Adrenal gland (tissue), 19 donors: ENCODE measurements at places on chromosomes 16 and 17. TPM values are rescaled to one million over a fixed set of nuclear protein-coding genes. Genes with fewer than 3 reads are reported as not detected.

GRCh38 chr16:88058136-88058535 is 106.9 kb downstream of the BANP start:
- DNase-seq, result no peak

DNA sequence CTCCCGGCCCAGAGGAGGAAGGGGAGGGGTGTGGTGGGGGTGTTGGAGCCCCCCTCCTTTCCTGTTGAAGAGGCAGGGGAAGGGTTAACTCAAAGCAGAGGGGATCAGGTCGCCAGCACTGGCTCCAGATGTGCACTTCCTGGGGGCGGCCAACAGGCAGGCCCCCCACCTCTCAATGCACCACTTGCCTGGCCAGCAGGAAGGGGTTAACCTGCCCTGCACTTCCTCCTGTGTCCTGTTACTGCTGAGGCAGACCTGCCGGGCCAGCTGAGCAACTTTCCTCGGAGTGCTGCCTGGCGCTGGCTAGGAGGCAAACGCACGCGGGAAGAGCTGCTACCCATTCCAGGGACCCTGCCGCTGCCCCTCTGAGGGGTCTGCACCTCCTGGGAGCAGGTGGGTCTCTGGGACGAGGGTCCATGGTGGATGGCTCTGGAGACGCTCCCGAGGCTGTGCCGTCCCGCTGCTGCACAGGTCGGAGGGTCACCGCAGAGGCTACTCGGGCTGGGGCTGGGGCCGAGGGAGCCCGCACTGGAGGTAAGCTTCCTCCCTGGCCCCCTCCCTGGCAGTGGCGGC is at the start of gene EPN3:
EPN3 (plus strand) TSS at position 284 of the 573 bp plus-strand sequence. CDS start 3,822 bp downstream, outside the sequence.
- peak; percentile 59 for DNase-seq

DNA sequence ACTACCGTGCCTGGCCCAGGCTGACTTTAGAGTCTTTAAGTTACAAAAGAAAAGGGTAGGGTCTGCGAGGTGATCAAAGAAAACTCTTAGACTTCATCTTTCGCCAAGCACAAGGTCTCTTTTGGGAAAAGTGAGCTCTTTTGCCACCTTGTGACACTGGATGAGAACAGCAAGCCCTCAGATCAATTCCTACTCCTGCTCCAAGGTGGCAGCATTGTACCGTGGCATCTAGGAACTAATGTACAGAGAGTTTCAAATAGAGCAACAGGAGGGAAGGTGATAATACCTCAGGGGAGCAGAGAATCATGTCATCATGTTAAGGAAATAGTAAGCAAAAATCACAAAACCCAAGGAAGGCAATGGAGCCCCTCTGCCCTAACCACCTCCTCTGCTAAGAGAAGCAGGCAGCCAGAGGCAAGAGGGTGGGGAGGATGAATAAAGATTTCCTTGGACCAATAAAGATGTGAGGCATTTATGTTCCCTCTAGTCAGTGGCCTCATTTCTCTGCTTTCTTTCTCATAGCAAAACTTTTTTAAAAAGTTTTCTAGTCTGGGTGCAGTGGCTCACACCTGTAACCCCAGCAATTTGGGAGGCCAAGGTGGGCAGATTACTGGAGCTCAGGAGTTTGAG is 2.1 kb upstream of the C17orf78 start:
- DNase-seq, result peak; percentile 78

DNA sequence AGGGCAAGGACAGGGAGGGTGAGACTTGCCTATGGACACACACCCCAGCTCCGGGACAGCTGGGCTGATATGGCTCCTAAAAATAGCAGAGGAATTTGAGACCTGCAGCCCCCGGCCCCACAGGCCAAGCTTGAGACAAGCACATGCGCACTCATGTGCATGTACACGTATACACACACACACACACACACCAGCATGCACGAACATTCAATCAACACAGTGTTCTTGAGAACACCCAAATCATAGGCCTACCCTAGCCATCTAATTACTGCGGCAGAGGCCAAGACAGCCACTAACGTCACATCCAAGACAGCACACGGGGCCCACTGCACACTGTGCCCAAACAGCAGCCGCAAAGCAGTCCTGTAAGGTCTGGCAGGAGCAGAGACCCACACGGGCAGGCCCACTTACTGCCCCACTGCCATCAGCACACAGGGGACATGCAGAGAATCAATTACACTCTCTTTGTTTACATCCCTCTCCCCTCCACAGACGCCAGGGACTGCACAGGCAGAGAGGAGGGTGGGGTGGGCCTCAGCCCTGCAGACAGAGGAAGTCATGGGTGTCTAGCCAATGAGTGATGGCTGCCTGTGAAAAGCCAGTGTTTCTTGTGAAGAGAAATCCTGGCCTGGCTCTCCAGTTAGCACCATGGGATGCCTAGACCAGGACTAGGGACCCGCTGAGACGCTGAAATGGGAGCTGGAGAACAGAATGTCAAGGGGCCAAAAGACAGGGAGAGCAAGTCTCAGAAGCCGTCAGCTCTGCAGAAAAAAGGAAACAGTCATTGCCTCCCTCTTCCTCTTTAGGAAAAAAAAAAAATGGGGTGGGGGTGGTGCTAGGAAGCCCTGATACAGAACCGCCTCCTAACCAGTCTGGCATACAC is 39.3 kb downstream of the MYO18A start:
- DNase-seq, result no peak

DNA sequence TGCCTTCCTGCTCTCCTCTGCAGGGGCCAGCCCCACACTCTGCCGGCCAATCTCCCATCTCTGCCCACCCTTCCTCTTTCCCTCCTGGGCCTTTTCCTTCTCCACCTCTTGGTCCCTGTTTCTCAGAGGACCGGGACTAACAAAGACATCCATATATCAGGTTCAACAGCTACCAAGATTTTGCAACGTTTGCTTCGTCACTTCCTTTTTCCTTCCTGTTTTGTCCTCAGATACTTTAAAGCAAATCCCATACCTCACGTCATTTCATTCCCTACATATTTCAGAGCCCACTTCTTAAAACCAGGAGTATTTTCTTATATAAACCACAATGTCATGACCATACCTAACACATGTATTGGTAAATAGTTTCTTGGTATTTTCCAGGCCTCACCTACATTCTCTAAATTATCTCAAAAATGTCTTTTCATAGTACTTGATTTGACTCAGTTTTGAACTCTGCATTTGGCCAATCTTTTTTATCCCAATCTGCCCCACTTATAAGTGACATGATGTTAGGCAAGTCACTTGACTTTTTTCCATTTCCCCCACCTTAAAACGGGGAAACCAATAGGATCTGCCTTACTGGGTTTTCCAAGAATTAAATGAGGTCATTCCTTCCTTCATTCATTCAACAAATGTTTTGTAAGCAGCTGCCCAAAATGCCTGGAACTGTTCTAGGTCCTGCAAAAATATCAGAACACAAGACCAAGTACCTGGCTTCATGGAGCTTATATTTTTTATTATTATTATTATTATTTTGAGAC is 7.2 kb upstream of the USP10 start:
- no peak for DNase-seq

DNA sequence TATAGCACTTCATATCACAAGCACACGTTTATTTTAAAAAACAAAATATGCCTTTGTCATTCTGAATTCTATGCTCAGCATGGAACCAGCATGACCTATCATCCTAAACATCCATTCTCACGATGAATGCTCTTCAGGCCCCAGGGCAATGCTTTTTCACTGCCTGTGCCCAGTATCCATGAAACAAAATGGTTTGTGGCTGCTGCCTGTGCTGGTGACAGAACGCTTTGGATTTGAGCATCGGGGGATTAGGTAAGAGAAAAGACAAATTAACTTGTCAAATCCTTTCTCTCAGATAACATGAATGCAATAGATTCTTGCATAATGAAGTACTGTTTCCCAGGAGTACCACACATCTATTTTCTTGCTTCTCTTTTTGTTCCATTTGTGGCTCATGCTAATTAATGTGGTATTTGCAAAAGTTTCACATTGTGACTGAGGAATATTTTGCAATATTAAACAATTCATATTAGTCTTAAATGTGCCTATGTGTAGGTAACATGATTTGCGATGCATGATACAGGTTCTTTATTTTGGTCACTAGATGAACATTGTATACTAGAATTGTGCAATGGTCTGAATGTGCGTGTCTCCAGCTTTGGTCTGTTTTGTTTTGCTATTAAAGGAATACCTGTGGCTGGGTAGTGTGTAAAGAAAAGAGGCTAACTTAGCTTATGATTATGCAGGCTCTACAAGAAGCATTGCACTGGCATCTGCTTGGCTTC is 25.8 kb upstream of the SRSF1 start:
- no peak for DNase-seq

DNA sequence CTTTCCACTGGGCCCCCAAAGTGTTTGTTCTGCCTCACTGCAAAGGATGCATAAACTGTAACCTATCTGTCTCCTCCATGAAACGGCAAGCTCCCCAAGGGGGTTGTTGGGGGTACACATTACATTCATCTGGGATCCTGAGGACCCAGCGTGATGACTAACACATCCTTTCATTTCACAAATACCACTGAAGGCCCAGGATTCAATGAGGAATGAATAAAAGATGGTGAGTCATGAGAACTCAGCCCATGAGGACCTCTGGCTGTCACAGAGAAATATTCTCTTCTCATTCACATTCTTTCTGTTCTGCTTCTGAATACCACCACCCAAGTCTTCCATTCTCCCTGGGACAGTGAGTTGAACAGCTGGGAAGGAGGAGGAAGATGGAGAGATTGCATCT is 149.8 kb downstream of the RBFOX3 start:
- no peak for DNase-seq

DNA sequence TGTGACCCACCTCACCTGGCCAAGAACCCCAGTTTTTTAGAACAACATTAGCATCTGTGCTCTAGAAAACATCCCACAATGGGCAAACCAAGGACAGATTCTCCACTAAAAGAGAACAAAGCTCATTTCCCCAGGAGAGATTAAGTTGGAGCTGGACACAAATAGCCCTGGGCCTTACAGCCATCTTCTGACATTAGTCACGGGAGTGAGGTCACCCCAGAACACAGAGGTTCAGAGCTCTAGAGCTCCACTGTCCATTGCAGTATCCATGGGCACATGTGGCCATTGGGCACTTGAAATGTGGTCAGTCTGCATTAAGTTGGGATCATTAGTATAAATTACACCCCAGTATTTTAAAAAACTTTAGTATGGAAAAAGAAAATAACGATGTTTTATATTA is 47.6 kb upstream of the RBBP6 start:
- no peak for DNase-seq

GRCh38 chr17:77036841-77037381 is 103.9 kb upstream of the SEC14L1 start:
- DNase-seq, result no peak

DNA sequence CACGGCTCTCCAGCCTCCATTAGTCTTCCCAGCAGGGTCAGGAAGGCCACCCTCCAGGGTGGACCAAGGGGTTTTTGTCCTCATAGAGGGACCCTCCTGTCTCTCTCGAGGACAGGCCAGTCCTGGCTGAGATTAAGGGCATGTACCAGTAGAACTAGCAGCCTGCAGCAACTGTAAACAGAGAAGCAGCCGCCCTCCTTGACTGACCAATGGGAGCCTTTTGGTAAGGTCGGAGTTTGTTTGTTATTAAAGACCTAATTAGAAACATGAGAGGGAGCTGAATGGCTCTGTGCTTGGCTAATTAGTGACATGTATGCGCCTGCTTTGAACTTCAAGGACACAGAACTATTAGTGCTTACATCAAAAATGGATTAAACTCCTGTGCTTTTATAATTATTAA is 80.0 kb downstream of the CCDC182 start:
- DNase-seq, result peak; percentile 25

DNA sequence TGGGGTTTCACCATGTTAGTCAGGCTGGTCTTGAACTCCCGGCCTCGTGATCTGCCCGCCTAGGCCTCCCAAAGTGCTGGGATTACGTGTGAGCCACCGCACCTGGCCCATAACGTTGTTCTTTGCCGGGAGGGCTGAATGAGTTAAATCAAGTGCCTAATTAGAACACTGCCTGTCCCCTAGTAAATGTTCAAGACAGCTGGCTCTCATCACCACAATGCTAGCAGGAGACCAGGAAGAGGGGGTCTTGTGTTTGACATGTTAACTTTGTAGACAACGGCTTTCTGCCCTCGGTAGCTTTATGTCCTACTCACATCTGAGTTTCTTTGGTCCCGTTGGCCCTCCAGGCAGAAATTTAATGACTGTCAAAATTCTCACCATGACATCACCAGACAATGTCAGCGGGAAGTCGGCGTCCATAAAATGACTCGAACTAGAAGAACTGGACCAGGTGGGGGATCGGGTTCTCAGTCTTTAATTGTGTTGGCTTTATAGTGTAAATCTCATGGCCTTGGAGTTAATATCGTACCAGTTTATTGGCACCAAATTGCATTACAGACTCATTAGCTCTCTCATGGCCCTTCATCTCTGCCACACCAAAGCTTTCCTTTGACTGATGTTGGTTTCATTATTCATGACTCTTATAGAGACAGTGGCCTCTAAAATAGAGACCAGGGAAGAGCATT is 11.4 kb upstream of the ITPRIPL2 start:
- no peak for DNase-seq

DNA sequence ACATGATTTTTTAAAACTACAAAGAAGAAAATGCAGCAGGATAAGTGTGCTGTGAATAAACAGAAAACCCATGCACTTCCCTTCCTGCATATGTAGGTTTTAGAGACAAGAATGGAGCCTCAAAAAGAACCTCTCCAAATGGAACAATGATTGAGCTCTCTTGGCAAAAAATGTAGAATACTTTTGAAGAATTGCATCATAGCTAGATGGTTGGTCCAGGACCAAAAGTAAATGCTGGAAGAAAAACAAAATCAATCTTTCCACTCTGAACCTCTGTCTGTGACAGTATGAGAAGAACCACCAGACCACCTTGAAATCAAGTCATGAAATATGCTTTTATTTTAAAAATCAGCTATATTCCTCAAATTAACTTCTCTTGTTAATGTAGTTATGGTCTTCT is 17.5 kb downstream of the HELZ start:
- DNase-seq, result no peak

- DNase-seq, result peak; percentile 14
These were observed 28.9 kb downstream of the FAM20A start for GRCh38 chr17:68572138-68572842.

DNA sequence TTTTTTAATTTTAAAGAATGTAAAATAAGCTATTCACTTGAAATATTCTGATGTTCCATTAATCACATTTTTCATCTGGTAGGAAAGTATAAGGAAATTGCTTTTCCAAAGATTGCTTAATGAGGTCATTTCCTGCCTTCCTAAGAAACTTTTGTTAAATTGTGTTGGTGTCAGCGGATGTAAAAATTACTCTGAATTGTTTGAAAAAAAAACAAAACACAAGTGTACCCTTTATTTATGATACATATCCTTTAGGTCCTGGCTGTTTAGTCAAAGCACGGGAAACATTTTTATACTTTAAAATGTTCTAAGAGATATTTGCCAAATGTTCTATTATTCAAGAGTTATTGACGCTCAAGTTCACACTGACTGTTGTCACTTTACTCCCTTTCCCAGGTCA is 1357.4 kb upstream of the GOT2 start:
- DNase-seq, result no peak

GRCh38 chr16:63890081-63890480 is 1231.8 kb downstream of the CDH11 start:
- peak; percentile 55 for DNase-seq

GRCh38 chr16:56363781-56364565 is 61.4 kb downstream of the AMFR start:
- no peak for DNase-seq

The DNAH2 gene
- total RNA-seq, result 0.06 TPM

The ZG16 gene
- total RNA-seq, result not detected

The ABCA5 gene
- 87.6 TPM for total RNA-seq

The NPIPB13 gene
- 3.3 TPM for total RNA-seq

The SPATA32 gene
- not detected for total RNA-seq

The CCL22 gene
- 0.14 TPM for total RNA-seq

The IL21R gene
- total RNA-seq, result 0.42 TPM

The SLC12A3 gene
- total RNA-seq, result not detected

The KRTAP17-1 gene
- not detected for total RNA-seq

The ENPP7 gene
- 0.39 TPM for total RNA-seq

The ARL4D gene
- 7.1 TPM for total RNA-seq
